ENCODE measurements at places on chromosomes 7 and 10.

DNA sequence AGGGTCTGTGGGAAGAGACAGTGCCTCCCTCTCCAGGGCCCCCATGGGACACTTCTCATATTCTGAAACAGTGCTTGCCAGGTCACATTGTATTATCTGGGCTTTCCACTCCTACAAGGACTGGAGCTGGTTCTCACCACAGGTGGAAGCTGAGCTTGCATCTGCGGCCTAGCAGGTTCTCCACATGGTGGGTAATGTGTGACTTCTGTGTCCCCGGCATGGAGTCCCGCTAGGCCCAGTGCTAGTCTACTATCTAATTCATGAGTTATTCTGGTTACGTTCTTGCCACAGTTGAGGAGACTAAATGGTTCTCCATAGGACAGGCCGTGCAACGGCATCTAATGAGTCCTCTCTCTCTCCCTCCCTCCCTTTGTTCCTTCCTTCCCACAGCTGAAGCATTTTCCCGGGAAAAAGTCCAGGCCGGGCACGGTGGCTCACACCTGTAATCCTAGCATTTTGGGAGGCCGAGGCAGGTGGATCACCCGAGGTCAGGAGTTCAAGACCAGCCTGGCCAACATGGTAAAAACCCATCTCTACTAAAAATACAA is 27.7 kb downstream of the PRLHR start:
- DNase-seq: no peak

GRCh38 chr7:105849122-105849855 is 27.1 kb downstream of the ATXN7L1 start:
- DNase-seq: peak; percentile 15

DNA sequence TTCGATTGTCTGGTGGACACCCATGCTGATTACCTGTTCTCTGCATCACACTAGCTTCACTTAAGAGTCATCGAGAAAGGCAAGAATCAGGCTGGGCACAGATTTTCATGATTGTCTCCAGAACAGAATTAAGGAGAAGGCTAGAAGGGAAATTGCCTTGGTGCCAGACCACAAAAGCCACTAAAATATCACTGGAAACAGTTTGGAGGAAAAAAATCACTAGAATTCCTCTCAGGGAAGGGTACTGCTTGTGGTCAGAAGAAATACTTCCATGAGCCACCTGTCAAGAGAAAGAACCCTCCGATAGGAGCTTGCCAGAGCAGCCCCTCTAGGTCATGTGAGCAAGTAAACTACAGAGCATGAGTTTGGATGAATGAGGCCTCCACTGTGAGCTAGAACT is 269.3 kb upstream of the TEX47 start:
- no peak for DNase-seq

DNA sequence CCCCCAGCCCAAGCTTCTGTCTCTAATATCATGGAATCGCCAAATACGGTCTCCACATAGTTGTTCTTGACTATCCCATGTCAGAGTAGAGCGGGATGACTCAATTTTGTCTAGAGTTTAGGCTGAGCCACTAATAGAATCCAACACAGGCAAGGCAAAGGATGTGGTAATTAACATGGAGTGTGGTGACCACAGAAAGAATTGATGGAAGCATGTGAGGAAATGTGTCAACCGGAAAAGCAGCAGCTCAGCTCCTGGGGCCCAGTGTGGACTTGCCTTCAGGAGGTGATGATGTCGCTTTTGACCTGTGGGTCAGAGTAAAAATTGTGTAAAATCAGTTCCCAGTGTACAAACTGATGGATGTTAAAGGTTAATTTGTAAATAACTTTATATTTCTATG is 139.3 kb upstream of the KLF6 start:
- peak; percentile 98 for DNase-seq

- peak; percentile 76 for DNase-seq
Observed at GRCh38 chr7:24732646-24733413, 24.4 kb downstream of the GSDME start.

GRCh38 chr10:67612577-67613537 is 83.1 kb downstream of the CTNNA3 start:
- peak; percentile 30 for DNase-seq

DNA sequence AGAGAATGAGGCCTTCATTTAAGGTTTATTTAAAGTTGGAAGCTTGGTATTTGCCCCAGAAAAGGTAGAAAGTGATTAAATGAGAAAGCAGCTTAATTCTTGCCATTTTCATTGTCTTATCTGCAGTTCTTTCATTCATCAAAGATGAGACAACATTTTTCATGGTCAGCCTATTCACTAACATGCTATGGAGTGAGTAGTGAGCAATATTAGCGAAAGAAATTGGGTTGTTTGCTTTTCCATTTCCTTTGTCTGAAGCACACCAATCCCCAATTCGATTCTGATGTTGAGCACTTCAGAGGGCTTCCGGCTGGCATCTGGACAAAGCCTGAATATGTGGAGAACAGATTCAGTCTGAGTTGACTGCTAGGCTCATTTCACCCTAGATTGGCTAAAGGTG is 317.2 kb downstream of the BBS9 start:
- DNase-seq: no peak

GRCh38 chr10:1123198-1123597 is 67.0 kb downstream of the WDR37 start:
- no peak for DNase-seq

DNA sequence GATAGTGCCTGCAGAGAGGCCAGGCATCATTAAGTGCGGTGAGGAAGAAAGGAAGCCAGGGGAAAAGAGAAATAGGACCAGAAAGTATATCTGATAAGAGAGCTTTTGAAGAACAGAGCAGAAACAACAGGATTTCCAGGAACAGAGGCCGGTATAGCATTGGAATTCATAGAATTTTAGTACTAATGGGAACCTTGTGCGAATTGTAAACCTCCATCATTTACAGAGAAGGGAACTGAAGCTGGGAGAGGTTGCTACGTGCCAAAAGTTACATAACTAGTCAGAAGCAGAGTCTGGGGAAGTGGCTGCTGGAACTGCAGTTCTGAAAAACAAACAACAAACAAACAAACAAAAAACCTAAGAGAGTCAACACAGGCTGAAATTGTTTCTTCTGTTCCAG is 5.4 kb upstream of the ZMYND11 start:
- DNase-seq: no peak

DNA sequence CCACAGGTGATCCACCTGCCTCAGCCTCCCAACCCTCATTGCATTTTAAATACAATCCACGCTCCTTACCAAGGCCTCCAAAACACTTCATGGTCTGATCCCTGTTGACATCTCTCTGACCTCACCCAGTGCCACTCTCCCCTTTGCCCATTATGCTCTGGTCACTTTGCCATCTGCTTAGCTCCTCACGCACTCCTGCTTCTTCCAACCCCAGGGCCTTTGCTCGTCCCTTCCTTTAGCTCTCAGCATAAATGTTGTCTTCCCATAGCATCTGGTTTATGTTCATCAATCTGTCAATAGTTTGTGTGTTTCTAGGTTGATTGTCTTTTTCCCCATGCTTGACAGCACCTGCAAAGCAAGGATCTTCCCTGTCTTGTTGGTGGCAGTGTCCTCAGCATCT is 14.1 kb downstream of the NPFFR1 start:
- no peak for DNase-seq

DNA sequence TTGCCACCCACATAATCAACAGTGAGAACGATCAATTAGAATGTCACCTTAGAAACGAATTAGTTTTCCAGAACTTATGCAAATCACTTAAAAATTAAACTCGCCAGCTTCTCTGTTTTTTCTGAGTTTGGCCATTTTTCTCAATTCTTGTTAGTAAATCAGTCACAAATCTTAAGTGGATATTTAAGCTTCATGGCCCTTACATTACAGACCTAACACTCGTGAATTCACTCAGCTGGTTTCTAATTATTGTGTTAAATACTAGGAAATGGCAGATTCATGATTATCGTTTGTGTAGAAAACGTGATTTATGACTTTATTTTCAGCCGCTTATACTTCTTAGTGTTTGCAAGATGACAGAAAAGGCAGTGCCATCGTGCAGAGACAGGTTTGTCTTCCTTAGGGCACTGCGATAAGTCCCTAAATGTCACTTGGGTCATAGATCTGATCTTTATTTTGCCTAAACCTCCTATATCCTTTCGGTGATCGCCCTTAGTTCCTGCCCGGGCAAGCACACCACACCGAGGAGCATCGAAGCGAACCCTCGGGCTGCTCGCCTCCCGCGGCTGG is 587 bp upstream of the CELF2 start:
- DNase-seq: no peak

- DNase-seq: peak; percentile 33
Observed at GRCh38 chr10:102118867-102119266, 1.3 kb downstream of the LDB1 start.

DNA sequence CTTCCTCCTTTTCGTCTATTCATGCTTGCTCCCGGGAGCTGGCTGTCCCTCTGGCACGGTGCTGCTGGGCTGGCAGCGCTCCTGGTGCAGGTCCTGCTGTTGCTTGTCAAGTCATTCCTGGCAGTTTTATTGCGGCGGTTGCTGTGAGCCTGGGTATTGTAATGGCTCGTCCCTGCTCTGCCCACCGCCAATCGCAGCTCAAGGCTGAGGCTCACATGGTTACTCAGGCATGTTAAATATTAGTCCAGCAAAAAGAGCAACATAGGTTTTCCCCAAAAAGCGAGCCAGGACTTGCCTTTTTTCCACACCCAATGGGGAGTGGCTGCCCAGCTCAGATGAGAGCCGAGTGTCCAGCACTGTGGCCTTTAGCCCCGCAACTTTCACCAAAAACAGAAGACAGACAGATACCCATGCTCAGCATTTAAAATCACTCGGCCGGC is 492.9 kb upstream of the FOXK1 start:
- no peak for DNase-seq

- DNase-seq: peak; percentile 98
Observed at GRCh38 chr7:121530227-121531174, 134.4 kb upstream of the FAM3C start.

- DNase-seq: no peak
Observed at GRCh38 chr7:31935124-31936054, 134.8 kb downstream of the PDE1C start.

GRCh38 chr10:50794490-50794889 is 54.8 kb downstream of the ASAH2B start:
- peak; percentile 33 for DNase-seq

- DNase-seq: peak; percentile 28
Observed at GRCh38 chr7:85184599-85185423, 2.0 kb downstream of the SEMA3D start.

DNA sequence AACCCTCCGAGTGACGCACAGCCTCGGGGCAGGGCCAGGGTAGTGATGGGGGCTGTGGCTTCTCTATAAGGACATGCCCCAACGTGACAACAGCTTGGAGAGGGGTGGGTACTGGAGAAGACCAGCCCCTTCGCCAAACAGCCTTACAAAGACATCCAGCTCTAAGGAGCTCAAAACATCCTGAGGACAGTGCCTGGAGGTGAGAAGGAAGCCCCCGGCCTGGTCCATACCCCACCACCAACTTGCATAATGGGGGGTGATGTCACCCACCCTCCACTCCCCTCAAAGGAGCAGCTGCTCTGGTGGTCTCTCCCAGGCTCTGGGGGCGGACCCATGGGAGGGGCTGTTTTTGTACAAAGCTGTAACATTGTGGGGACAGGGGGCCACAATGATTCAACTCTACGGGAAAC is 15.1 kb downstream of the PRSS2 start:
- DNase-seq: no peak

GRCh38 chr10:95306851-95307250 is 16.0 kb upstream of the PDLIM1 start:
- no peak for DNase-seq

DNA sequence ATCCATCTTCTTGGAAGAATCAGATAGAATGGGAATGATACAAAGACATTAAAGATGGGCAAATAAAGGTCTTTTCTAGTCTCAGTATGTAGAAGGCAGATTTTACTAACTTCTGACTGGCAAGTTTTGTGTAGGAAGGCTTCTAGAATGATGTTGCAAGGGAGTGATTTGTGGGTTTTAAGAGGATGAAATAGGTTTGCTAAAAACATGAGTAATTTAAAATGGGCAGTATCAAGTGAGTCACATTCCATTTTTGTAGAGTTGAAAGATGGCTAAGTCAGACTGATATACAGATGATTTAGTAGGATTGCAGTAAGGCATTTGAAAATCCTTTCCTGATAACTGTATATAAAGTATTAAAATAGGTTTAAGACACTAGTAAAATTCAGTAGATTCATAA is 777.4 kb downstream of the SORCS1 start:
- DNase-seq: peak; percentile 78

- no peak for DNase-seq
Observed at GRCh38 chr7:110507832-110508231, 583.1 kb upstream of the LRRN3 start.

DNA sequence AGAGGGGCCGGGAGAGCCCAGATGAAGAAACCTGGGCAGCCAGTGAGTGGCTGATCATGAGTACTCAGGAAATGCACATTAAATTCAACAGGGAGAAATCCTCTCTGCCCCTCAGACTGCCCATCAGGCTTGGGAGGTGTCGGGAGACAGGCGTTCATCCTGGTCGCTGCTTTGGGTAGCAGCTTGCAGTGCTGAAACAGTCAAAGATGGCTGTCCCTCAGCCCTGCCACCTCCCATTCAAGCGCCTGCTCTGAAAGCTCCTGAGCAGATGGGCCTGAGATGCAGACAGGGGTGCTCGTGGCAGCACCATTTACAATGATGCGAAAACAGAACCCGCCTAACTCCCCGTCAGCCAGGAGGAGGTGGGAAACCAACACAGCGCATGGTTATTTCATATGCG is 3.6 kb upstream of the JAKMIP3 start:
- DNase-seq: no peak

DNA sequence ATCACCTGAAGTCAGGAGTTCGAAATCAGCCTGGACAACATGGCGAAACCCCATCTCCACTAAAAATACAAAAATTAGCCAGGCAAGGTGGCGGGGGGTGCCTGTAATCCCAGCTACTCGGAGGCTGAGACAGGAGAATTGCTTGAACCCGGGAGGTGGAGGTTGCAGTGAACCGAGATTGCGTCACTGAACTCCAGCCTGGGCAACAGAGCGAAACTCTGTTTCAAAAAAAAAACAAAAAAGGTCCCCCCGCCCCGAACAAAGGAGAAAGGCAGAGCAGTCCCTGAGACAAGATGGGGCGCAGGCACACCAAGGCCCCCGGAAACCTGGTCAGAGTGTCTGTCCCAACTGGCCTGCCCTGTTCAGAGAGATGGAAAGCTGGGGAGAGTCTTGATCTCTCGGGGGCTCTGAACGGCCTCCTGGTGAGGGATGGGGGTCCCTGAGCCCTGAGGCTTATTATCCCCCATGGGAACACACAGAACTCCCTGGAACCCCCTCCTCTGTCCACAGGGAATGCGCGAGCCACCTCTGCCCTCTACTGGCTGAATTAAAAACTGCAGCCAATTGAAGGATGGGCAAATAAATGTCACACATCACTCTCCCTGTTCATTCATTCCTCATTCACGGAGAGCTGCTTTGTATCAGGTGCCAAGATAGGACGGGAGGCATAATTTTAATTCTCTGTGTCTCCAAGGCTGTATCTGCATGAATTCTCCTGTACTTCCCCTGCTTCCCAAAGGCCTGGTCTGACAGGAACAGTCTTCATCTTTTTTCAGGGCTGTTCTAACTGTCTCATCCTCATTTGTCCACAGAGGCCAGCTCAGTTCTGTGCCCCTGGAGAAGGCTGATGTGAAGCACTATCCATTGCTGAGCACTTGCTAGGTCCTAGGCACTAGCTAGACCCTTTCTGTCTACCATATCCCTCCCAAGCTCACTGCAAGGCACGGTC is 28.9 kb downstream of the MAT1A start:
- DNase-seq: peak; percentile 6
